ENCODE measurements at places on chromosomes 5 and 9.

GRCh38 chr5:103223031-103223955 is 35.3 kb upstream of the MACIR start:
- no peak for DNase-seq

GRCh38 chr5:52727020-52727419 is 60.7 kb upstream of the ITGA1 start:
- DNase-seq: no peak

- no peak for DNase-seq
Measured at GRCh38 chr5:151312756-151313324, 9.3 kb upstream of the SLC36A3 start.

- peak; percentile 72 for DNase-seq
Measured at GRCh38 chr9:129102791-129103594, 7.6 kb downstream of the CRAT start.

DNA sequence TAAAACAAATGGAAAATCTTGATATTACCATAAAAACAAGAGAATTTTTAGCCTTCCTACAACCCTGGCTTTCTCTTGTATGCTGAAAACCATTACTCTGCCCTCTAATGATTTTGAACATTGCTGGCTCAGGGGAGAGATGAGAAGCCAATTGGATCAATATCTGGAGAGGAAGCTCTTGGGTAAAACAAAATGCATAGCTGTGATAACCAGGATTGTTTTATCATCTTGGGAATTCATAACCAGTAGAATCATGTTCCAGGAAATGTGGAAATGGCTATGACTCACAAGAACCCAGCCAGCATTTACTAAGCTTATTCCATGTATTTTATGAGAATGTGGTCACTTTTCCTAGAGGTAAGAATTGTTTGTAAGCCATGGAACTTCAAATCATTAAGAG is 51.1 kb upstream of the CTNND2 start:
- no peak for DNase-seq

GRCh38 chr5:73214306-73214705 is 41.3 kb downstream of the TMEM174 start:
- no peak for DNase-seq

DNA sequence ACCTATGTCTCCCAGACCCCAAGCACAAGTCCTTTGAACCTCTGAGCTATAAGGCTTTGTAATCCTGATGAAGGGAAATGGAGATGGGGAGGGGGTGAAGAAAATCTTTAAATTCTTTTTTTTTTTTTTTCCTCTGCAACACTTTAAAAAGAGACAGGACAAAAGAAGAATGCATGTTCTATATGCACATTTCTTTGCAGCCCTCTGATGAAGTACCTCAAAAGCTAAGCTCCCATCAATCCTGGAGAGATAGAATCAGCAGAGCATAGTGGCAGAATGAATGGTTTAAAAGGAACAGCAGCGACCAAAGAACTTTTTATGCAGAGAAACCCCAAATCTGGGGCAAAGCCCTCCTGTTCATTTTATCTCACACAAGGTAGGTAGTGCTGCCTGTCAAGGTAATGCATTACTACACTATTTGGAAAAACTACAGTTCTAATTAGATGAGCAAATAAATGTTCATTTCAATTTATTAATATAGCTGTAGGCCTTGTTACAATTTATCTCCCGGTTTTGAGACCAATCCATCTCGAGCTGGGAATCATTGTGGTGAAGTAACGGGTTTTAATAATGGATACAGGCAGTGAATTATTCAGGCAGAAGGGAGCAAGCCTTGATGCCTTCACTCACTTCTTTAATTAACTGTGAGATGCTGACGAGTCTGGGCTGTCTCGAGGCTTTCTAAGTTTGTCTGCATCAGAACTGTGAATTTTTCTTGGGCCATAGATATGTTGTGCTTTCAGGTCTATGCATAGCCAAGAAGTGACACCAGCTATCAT is 173.5 kb upstream of the ZNF608 start:
- DNase-seq: no peak

Measured in small intestine (tissue), 16 donors.